ENCODE measurements at places on chromosomes 16 and 17. TPM values are rescaled to one million over a fixed set of nuclear protein-coding genes. Genes with fewer than 3 reads are reported as not detected.
A peak's percentile ranks its signal among the peaks of the same experiment; 100 is the strongest.

TMEM114 gene
- total RNA-seq, result not detected

RASD1 gene
- total RNA-seq, result 0.16 TPM

G6PC1 gene
- total RNA-seq, result not detected

PYCARD gene
- 16.5 TPM for total RNA-seq

KRT12 gene
- 1.9 TPM for total RNA-seq

TMEM94 gene
- total RNA-seq, result 42.1 TPM

ARL17B gene
- 11.9 TPM for total RNA-seq

DNA sequence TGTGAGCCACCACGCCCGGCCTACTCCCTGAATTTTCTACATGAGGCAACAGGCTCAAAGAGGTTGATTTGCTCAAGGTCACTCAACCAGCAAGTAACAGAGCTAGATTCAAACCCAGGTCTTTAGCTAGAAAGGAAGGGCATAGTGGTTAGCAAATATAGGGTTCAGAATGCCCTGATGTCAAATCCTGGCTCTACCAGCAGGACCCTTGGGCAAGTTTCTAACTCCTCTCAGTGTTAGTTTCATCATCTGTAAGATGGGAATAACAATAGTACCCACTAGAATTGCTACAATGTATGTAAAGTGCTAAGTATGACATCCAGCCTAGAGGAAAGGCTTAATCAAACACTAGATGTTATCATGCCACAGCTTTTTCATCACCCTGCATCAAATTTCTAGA lies 19.1 kb upstream of the CYB5B start:
- H3K4me1 ChIP-seq, result peaks cover 11% of the 10 kb centered on the region
- no peak overlapping the region for H3K27ac ChIP-seq
- H3K36me3 ChIP-seq, result no peaks in the 10 kb centered on the region
- H3K4me3 ChIP-seq, result no peak overlapping the region
- H3K27me3 ChIP-seq, result no peaks in the 10 kb centered on the region

DNA sequence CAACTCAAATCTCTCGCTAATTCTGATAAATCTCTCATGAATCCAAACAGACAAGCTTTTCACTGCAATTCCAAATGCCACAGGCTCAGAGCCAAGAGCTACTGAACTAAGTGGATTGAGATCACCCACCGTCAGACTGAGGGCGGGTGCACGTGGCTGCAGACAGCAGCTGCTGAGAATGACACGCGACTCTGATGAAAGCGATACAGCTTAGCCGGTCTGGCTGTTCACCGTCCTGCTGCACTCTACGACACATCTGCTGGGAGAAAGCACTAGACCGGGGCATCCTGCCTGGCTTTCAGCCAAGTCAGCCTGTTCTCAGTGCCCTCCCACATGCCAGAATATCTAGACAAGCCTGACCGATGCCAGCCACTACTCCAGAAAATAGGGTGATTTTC lies 42.6 kb downstream of the KLHDC4 start:
- peaks cover 60% of the 10 kb centered on the region for H3K36me3 ChIP-seq
- peak; percentile 58 for DNase-seq
- H3K4me1 ChIP-seq, result peaks cover 51% of the 10 kb centered on the region
- H3K27ac ChIP-seq, result no peak overlapping the region
- H3K4me3 ChIP-seq, result no peak overlapping the region
- H3K27me3 ChIP-seq, result no peaks in the 10 kb centered on the region

DNA sequence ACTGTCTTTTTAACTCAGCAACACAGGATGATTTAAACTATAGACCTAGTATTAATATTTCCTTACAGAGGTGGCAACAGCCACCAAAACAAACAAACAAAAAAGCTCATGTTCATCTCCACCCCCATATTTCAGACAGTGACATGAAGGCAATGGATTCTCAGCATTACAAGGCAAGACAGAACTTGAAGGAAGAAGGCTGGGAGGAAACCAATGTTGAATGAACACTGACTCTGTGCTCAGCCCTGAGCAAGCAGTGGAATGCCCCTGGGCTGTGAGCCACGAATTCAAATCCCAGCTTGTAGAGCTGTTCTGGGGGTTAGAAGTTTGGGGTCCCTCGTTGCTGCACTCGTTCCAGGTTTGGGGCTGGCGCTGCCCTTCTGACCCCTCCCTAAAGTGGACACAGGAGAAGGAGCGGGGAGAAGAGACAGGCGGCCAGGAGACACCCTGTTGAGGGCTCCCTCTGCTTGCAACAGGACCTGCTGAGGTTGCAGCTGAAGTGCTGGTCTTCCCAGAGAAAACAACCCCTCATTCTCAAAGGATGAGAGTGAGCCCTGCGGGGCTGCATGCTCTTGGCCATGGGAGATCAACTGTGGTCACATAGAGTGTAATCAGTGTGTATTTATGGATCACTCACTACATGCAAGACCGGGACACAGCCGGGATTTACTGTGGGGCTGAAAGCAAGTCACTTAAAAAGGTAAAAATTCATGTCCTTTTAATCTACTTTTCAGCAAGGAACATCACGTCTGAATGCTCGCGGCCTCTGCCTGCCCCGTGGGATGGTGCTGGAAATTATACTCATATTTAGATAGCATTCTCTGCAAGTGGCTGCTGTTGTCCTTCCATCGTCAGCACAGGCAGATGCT lies 34.3 kb downstream of the MYH3 start:
- no peak overlapping the region for H3K27ac ChIP-seq
- H3K4me1 ChIP-seq, result no peaks in the 10 kb centered on the region
- H3K27me3 ChIP-seq, result peaks cover 28% of the 10 kb centered on the region

- DNase-seq, result no peak
- H3K27me3 ChIP-seq, result no peaks in the 10 kb centered on the region
- H3K36me3 ChIP-seq, result peaks cover 31% of the 10 kb centered on the region
- no peak overlapping the region for H3K27ac ChIP-seq
- H3K4me3 ChIP-seq, result no peak overlapping the region
These were observed 108.6 kb downstream of the PRKCB start for GRCh38 chr16:23944381-23944780.

- H3K36me3 ChIP-seq, result no peaks in the 10 kb centered on the region
- H3K27ac ChIP-seq, result peak overlapping the region; percentile 46
- H3K27me3 ChIP-seq, result no peaks in the 10 kb centered on the region
- no peak overlapping the region for H3K4me3 ChIP-seq
- DNase-seq, result no peak
- peaks cover 15% of the 10 kb centered on the region for H3K4me1 ChIP-seq
These were observed 58.7 kb downstream of the SOCS3 start for GRCh38 chr17:78300962-78301820.

- no peak overlapping the region for H3K27ac ChIP-seq
- no peaks in the 10 kb centered on the region for H3K4me1 ChIP-seq
- H3K4me3 ChIP-seq, result no peak overlapping the region
- no peaks in the 10 kb centered on the region for H3K27me3 ChIP-seq
- H3K36me3 ChIP-seq, result no peaks in the 10 kb centered on the region
- no peak for DNase-seq
These were observed 67.6 kb upstream of the CACNG5 start for GRCh38 chr17:66767154-66767933.

- H3K4me1 ChIP-seq, result peaks cover 3% of the 10 kb centered on the region
- H3K27ac ChIP-seq, result no peak overlapping the region
- H3K4me3 ChIP-seq, result no peak overlapping the region
- H3K27me3 ChIP-seq, result no peaks in the 10 kb centered on the region
- H3K36me3 ChIP-seq, result peaks cover 10% of the 10 kb centered on the region
These were observed 2.5 kb downstream of the ADPRM start for GRCh38 chr17:10699856-10700255.

DNA sequence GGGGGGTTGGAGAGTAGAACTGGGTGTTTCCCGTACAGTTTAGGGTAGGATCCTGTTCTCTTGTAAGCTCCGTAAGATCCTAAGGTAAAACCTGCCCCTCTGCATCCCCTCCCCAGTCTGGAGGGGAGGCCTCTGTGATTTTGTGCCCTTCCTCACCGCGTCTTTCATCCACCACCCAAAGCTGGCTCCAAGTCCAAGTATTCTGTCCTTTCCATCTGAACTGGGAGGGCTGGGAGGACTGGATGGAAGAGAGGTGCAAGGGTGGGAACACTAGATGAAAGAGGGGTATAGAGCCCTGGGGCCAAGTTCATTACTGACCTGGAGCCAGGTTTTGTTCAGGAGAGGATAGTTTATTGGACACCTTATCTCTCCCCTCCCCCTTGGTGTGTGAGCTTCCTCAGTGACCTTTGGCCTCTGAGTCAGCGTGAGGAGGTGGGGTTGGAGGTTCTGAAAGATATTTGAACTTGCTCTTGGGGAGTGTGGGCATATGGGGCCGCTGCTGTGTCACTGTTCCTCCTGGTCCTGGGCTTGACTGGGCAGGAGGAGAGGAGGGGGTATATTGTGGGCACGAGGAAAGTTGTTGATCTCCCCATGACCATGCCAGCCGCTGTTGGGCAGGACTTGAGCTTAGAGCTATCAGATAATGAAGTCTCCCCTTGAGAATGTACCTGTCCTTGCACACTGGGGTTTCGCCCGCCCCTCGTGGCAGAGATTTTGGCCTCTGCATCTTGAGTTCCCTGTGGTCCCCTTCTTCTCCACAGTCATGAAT lies 1.6 kb downstream of the LASP1 start:
- H3K4me1 ChIP-seq, result peaks cover 17% of the 10 kb centered on the region
- H3K4me3 ChIP-seq, result peak overlapping the region; percentile 97
- H3K36me3 ChIP-seq, result peaks cover 33% of the 10 kb centered on the region
- DNase-seq, result peak; percentile 78

- H3K4me1 ChIP-seq, result no peaks in the 10 kb centered on the region
- no peaks in the 10 kb centered on the region for H3K27me3 ChIP-seq
- H3K4me3 ChIP-seq, result no peak overlapping the region
- no peak overlapping the region for H3K27ac ChIP-seq
- DNase-seq, result no peak
These were observed 16.3 kb downstream of the SOX9 start for GRCh38 chr17:72137161-72137560.

GRCh38 chr17:31509095-31509804 lies 117.8 kb downstream of the RAB11FIP4 start:
- peaks cover 27% of the 10 kb centered on the region for H3K4me1 ChIP-seq
- H3K27me3 ChIP-seq, result no peaks in the 10 kb centered on the region
- no peaks in the 10 kb centered on the region for H3K36me3 ChIP-seq
- no peak for DNase-seq
- peak overlapping the region; percentile 71 for H3K27ac ChIP-seq
- H3K4me3 ChIP-seq, result no peak overlapping the region

DNA sequence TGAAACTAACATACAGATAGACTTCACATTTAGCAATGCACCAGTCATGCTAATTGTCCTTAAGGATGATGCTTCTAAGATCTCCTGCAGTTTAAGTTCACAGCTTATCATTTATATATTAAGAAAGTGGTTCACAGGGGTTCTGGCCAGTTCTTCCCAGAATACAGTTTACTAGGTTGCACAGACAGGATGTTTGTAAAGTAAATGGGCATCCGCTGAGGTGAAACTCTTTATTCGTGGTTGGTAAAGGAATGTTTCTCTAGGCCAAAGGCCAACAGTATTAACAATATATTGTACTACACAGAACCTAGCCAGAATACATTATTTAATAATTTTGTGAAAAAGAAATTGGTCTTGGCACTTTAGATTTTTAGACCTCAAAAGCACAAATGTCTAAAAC lies 1427.3 kb downstream of the CDH8 start:
- no peak overlapping the region for H3K27ac ChIP-seq
- no peaks in the 10 kb centered on the region for H3K27me3 ChIP-seq
- no peak for DNase-seq
- no peaks in the 10 kb centered on the region for H3K36me3 ChIP-seq
- H3K4me3 ChIP-seq, result no peak overlapping the region
